Skeletal muscle cell (primary cell): ENCODE measurements at places on chromosomes 5 and 9.

DNA sequence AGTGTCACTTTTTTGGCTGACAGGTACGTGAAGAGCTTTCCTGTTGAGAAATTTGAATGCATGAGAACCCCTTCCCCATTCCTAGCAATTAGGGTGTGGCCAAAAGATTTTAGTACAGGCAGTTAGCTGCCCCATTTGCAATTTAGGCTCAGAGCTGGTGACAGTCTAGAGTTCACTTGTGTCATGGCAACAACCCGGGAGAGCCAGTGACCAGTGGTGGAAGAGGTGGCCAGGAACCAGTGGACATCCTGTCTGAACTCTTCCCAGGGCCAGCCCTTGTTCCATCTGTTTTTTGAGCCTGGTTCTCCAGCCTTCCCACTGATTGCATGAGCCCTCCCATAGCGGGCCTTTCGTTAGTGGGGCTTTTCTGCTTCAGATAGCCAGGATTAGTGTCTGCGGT, 2.5 kb upstream of the NEUROG1 start:
- no peak for DNase-seq

- no peak for DNase-seq
Observed at GRCh38 chr9:37430841-37431597, 8.5 kb downstream of the GRHPR start.

DNA sequence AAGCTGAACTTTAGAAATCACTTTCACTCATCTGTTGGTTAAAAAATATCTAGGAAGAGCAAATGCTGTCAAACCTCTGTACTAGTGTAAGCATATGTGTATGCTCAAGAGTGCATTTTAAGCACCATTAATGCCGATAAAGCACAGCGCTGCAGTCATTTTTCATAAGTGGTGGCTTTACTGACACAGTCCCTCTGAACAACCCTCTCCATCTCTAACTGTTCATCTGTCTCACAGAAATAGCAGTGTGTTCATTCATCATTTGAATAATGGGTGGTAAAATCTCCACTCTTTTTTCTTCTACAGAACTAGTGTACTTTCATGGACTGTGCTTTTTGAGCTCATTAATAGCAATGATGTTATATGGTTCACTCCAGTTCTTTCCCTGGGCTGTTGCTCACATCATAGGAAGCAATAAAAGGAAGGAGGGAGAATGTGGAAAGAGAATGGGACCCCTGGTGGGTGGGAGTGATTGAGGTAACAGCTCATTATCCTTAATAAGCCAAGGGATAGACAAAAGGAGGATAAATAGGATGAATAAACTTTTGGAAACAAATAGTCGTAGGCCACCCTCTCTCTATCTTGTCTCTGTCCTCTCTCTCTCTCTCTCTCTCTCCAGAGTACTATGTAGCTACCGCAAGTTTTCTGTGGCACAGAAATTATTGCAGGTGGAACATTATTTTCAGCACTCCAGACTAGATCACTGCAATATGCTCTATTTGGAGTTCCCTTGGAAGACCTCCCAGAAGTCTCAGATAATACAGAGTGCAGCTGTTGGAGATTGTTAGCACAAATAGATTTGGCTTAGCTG, 117.9 kb upstream of the PRDM9 start:
- no peak for DNase-seq

GRCh38 chr9:110788871-110789270, 120.3 kb downstream of the MUSK start:
- DNase-seq = no peak

DNA sequence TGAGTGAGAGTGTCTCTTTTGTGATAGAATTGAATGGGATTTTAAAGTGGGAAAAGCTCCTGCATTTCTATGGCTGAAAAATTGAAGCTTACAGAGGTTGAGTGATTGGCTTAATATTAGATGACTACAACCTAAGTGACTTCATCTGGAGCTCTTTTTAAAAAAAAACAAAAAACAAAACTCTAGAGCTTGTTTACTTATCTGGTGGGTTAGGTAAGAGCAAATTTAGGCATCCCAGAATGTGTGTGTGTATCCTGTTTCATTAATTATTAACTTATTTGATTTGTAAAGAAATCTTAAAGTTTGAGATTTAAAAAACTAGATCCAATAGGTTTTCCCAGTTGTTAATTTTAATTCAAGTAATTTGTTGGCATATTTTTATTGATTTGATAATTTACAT, 60.1 kb downstream of the SCAMP1 start:
- no peak for DNase-seq

DNA sequence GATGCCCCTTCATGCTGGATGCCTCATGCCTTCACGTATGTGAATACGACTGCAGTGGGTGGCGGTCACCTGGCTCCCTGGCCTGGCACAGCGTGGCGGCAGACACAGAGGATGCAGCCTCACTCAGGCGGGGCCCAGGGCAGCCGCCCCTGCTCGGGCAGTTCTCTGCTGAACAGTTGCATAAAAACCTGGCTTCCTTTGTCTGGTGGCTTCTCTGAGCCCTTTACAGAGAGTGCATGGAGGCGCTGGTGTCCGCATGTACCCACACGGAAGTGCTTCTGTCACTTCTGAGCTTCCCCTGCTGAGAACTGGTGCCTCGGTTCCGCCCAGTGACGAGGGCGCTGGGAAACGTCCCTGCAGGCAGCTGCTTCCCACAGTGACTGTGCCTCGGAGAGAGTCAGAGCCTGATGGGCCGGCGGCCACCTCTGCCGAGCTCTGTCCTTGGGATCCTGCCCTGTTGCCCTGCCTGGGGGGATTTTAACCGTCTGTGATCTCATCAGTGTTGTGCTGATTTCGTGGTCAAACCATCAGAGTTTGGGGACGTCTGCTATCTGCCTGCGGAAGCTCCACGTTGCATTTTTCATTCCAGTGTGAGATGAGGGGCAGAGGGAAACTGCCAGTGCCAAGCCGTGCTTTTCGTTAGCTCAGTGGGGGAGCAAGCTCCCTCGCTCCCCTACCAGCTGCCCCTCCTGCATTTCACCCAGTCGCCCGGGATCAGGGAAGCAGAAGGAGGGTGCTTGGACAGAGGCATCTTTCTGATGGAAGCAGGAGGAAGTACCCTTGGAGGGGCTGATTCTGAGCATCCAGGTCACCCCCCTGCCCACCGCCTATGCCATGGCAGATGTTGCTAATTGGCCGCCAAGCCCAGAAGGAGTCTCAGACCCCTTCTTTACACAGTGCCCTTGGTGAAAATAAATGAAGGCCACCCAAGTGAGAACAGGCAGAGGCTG, 153.0 kb upstream of the COL5A1 start:
- DNase-seq = no peak

DNA sequence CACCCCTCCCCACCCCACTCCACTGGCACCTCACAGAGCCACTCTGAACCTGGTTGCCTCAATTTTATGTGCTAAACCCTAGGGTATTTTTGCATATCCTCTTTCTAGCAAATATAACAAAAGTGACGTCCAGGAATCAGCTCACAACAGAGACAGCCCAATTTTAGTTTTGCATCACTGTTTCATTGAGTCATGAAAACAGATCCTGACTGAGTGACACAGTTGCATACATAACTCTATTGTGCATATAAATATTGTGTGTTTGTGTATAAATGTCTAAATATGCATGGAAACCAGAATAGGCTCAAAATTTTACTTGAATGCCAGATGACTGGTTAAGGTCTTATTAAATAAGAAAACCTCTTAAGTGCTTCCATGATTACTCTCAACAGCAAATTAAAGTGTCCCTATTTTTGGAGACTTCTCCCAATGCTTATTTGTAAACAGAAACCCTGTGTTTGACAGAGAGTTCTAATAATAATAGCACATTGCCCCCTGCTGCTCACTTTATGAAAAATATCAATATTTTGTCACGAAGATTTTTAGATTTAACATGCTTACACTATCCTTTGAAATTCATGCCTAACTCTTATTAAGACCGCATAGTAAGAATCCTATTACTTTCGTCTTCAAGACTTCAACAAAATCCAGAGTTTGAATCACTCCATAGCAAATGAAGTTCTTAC, 75.5 kb upstream of the PRRC1 start:
- DNase-seq = no peak

GRCh38 chr9:69204849-69205248, 30.8 kb downstream of the TJP2 start:
- DNase-seq = no peak

GRCh38 chr5:119373449-119373858, 17.6 kb downstream of the TNFAIP8 start:
- DNase-seq = no peak

DNA sequence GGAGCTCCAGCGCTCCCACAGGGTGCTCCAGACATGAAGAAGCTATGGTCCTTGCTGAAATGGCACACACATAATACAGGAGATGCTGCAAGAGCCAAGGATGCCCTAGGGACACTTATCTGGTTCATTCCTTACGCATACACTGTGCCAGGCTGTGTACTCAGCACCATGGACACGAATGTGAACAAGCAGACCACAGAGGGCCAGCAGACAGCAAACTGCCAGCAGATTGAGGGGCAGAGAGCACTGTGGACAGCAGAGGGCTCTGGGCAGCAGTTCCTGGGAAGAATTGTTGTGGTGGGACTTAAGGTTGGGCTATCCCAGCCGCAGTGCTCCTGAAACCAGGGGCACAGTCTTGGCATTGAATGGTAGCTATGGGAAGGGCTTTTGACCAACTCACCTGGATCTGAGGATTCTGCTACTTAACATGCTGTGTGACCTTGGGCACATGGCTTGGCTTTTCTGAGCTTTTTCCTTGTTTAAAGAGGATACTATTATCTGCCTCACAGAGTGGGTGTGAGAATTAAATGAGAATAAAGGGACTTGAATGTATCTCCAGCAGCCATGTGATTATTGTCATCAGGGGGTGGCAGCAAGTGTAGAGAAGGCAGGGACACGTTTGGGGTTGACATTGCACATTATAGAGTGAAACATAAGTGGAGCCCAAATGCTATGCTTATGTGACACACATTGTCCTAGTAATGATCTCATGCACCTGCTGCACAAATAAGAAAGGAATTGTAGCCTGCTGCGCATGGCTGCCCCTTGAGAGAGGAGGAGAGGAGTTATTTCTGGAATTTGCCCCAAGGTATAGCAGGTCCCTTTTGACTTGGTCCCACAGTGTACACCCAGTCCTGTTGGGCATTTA, 30.1 kb downstream of the PPARGC1B start:
- DNase-seq = no peak

DNA sequence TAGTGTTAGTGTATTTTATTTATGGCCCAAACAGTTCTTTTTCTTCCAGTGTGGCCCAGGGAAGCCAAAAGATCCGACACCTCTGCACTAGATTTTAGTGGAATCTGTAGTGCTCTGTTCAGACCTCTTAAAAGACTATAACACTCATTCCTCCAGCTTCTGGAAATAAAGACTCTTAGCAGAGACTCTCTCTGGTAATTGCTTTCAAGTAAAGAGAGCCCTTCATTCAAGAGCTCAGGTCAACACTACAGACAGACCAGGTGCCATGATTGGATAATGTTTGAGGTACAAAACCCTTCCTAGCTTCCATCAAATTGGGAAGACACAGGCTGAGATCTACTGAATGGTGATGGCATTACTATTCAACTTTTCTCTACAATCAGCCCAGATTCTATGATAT, 255.8 kb downstream of the PRDM9 start:
- DNase-seq = no peak

DNA sequence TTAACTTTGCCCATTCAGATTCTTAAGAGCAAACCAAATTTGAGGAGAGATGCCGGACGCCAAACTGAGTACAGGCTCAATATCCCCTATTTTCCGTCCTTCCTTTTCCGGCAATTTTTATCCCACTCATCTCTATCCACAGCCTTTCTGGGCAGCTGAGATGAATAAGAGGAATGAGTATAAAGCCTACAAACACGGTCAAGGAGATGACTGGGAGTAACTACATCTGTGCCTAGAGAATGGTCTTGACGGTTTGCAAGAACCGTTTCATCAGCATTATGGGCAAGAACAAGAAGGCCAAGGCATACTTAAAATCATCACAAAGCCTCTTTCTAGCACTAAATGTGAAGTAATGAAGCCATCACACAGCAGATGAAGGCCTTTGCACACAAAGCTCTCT, 227.3 kb downstream of the DCP2 start:
- DNase-seq = no peak

GRCh38 chr5:159993194-159993593, 15.7 kb upstream of the TTC1 start:
- DNase-seq = no peak

GRCh38 chr5:180974612-180975315, 13.9 kb upstream of the BTNL3 start:
- no peak for DNase-seq

DNA sequence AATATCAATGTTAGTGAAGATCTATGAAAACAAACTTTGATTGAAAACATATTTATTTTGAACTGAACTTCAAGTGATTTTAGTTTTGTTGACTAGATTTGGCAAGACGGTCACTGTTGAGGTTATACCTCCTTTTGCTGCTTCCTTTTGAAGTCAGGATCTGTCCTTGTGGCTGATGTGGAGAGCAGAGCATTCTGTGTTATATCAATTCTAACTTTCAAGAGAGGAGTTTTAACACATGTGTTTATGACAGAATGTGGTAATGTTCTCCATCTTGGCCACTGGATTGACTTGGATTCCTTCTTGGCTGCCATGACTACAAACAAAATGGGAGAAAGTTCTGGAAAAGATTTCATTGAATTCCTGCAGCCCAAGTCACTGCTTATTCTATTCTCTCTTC, 104.0 kb upstream of the ACTBL2 start:
- DNase-seq = no peak

DNA sequence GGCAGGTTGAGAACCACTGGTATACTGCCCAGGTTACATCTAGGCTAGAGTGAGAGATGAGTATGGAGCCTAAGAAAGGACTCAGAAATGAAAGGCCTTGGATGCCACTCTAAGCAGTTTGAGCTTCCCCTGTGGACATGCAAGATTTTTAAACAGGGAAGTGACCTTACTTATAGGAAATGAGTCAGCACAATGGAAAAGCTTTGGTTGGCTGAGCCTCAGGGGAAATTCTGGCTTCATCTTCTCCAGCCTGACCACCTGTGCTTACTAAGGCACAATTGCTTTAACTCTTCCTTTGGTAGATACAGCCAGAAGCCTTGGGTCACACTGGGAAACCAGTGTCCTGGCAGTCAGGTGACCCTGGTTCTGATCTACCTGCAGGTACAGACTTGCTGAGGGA, 380.2 kb upstream of the ZNF462 start:
- no peak for DNase-seq

- no peak for DNase-seq
Observed at GRCh38 chr9:27352457-27353165, 55.7 kb upstream of the EQTN start.
